ENCODE measurements at places on chromosomes 3 and 15. TPM values are rescaled to one million over a fixed set of nuclear protein-coding genes. Genes with fewer than 3 reads are reported as not detected.
A peak's percentile ranks its signal among the peaks of the same experiment; 100 is the strongest.

Gene CSTA
- not detected for total RNA-seq

DNA sequence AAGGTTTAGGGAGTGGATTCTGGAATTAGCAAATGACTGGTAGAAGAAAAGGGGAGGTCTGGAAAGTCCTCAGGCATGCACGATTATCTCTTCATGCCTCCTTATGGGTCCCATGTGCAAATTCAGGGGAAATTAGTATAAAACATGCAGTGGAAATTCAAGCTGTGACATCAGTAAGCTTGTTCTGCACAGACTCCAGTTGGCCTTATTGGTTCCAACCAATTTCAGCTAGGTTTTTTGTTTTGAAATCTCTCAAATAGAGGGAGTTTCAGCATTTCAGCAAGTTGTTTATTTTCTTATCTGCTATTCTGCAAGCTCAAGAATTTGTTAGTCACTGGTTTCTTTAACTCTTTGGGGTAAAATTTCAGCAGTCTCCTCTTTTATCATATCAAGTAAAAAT is 774 bp upstream of the TMCO5A start:
- DNase-seq: no peak

- DNase-seq: peak; percentile 93
Measured at GRCh38 chr3:4493014-4493940, at the start of gene ITPR1. TSS of gene ITPR1 (plus strand) at chr3:4493348. CDS start at chr3:4516492, 23,144 bp downstream.

GRCh38 chr3:184489268-184489841 is 72.2 kb upstream of the EPHB3 start:
- DNase-seq: no peak

GRCh38 chr15:80414546-80415357 is 10.6 kb downstream of the ARNT2 start:
- no peak for DNase-seq

DNA sequence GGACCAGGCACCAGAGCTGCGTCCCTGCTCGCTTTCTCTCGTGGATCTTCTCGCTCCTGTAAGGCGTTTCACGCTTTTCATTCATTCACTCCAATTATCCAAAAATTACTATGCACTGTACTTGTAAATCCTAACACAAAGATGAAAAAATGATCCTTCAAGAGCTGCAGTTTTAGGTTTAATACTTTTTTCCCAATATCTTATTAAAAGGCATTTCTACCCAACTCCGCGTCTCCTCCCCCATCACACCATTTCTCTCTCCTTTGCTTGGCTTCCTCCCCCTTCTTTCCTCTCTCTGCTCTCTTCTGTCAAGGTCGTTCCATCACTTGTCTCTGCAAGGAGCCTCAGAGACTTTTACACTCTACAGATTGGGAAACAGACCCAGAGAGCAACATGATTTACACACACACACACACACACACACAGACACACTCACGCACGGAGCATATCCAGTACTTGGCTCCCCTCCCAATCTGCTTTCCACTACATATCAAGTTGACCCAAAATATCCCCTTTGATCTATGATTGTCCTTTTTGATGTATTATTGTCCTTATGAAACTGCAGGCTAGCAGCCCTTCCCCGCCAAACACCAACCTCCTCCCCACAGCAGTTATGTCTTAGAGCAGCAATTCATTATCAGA is 479 bp upstream of the CLDN1 start:
- no peak for DNase-seq
